ENCODE measurements at places on chromosomes 16 and 17.

GRCh38 chr16:56191835-56192634 lies 746 bp downstream of the GNAO1 start:
- DNase-seq, result no peak

DNA sequence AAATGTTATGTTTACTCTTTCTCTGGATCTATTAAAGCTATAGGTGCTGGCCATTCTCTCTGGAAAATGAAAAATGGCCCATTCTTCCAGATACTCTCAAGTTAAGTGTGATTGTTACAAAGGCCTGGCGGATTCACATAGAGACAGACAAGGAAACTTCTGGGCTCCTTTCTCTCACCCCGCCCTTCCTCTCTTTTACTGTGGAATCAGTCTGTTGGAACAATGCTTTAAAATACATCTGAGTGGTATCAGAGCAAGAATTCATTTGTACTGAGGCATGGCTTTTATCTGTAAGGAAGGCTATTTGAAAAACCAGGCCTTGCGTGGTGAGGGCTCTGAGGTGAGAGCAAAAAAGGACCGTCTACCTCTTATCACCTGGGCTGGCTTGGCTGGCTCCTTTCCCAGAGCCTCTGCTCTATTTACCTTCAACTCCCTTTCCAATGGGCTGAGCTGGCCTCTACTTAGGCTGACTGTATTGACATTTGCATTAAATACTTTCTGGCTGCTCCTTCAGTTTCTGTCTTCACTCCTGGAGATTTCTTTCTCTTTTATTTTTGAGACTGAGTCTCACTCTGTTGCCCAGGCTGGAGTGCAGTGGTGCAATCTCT lies 274.0 kb downstream of the PHKB start:
- DNase-seq, result no peak

GRCh38 chr16:28884045-28884444 lies 5.8 kb downstream of the ATP2A1 start:
- DNase-seq, result no peak

GRCh38 chr17:76531486-76532038 lies 5.9 kb downstream of the CYGB start:
- DNase-seq, result no peak

DNA sequence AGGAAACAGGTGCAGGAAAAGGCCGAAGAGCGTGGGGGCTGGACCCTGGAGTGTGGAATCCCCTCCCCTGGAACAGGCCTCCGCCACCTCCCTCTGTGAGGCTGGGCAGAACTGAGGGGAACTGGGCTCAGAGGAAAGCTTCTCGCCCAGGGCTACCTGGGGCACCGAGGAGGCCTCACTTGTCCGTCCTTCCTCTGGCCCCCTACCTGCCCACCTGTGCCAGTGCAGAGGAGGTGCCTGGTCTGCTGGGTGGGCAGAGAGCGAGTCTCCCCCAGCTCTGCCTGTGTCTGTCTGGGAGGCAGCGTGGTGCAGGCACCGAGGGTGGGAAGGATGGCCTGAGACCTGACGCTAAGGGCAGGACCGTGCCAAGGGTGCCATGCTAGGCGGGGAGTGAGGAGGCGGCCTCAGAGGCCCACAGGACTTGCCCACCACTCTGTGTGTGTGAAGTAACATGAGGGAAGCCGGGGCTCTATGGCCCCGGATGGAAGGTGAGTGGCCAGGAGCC lies 42.2 kb downstream of the ZFPM1 start:
- no peak for DNase-seq

DNA sequence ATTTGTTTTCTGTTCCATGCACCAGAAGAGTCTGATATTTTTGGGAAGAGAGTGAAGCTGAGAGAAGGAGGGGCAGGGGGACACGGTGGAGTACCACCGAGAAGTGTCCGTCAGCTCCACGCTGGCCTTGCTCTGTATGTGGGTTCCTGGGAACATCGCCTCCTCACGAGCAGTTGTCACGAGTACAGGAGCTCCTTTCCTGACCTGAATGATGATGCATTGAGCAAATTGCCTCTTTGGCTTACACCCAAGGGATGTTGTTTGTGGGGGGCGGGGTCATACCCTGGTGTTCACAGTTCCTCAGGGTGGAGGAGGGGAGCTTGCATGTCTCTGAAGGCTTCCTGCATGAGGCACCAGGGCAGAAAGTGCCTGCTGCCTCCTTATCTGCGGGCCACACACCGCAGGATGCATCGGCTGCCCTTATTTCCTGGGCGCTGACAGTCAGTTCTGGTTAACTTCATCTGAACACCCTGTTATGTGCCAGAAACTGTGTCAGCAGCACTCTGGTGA lies 36.2 kb downstream of the RGS9 start:
- DNase-seq, result peak; percentile 68

- DNase-seq, result peak; percentile 14
These were observed 294.1 kb downstream of the BCAS3 start for GRCh38 chr17:60971515-60972369.

- DNase-seq, result peak; percentile 52
These were observed 346.6 kb downstream of the SNX29 start for GRCh38 chr16:12323007-12323758.
